Lower lobe of right lung (tissue), 2 donors: ENCODE measurements at places on chromosomes 5 and 9. TPM values are rescaled to one million over a fixed set of nuclear protein-coding genes. Genes with fewer than 3 reads are reported as not detected.

The IGIP gene
- total RNA-seq, result 17.7 TPM

The QRFP gene
- not detected for total RNA-seq

The TERT gene
- not detected for total RNA-seq

The DOLPP1 gene
- 9.5 TPM for total RNA-seq

DNA sequence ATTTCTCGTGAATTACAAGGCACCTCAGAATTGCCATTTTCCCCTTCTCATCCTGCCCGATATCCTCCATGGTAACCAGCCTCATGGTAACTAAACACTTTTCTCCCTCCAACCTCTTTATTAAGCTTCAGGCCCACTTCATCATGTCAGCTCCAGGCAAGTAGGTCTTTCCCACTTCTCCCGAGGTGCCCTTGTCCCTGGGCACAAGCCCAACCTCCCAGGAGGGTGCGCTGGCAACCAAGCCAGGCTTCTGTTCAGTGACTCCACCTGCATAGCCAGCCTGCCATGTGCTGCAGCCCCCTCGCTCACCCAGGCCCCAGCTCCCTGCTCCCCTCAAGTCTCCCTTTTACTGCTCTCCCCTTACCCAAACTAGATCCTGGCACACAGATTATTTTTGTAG, 47.4 kb upstream of the AFAP1L1 start:
- no peaks in the 10 kb centered on the region for H3K36me3 ChIP-seq
- no peak overlapping the region for H3K27ac ChIP-seq
- no peak for DNase-seq
- peaks cover 48% of the 10 kb centered on the region for H3K4me1 ChIP-seq
- no peak overlapping the region for H3K4me3 ChIP-seq
- no peaks in the 10 kb centered on the region for H3K27me3 ChIP-seq

- peak overlapping the region; percentile 66 for H3K4me3 ChIP-seq
- no peak overlapping the region for H3K27ac ChIP-seq
- H3K27me3 ChIP-seq, result peaks cover 16% of the 10 kb centered on the region
Measured at GRCh38 chr5:17219006-17219422, 1.6 kb downstream of the BASP1 start.

GRCh38 chr9:114911167-114911821, 19.1 kb downstream of the TNFSF8 start:
- H3K4me3 ChIP-seq, result no peak overlapping the region
- no peaks in the 10 kb centered on the region for H3K36me3 ChIP-seq
- H3K27me3 ChIP-seq, result no peaks in the 10 kb centered on the region
- no peak for DNase-seq
- H3K27ac ChIP-seq, result no peak overlapping the region

DNA sequence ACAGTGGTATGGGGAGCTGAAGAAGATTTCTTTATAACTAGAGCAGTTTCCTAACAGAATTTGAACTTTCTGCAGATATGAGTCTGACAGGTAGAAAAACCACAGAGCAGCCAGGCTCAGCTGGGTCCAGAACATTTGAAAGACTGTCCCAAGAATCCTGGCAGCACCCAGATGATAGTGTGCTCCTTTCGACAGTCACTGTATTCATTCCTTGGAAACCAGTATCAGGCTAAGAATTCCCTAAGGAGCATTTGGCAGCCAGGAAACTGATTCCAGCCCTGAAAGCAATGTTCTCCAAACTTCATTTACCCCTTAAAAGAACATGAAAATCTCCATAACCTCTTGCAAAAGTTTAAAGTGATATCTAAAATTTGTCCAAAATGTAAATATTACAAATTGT, 123.0 kb upstream of the MTAP start:
- H3K4me1 ChIP-seq, result no peaks in the 10 kb centered on the region
- H3K27ac ChIP-seq, result no peak overlapping the region
- H3K27me3 ChIP-seq, result no peaks in the 10 kb centered on the region
- no peak overlapping the region for H3K4me3 ChIP-seq

GRCh38 chr5:163357636-163358035, 79.8 kb upstream of the CCNG1 start:
- DNase-seq, result no peak
- no peaks in the 10 kb centered on the region for H3K27me3 ChIP-seq
- no peak overlapping the region for H3K27ac ChIP-seq
- H3K4me3 ChIP-seq, result no peak overlapping the region
- H3K4me1 ChIP-seq, result no peaks in the 10 kb centered on the region

DNA sequence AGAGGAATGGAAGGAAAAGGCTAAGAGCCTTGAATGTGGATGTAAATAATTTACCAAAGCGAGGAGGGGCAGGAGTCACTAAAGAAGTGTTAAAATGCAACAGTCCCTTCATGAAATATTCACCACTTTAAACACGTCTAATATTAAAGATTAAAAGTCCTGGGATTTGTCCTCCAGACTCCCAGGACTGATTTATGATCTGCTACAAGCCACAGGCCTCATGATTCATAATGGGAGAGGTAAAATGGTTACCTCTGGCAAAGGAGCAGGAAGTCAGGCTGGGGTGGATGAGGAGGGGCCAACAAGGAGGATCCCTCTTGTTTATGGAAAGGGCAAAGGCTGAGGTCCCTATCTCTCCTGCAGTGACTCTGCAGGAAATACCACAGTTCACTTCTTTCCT, 292.4 kb downstream of the TRIM32 start:
- H3K4me3 ChIP-seq, result no peak overlapping the region
- H3K4me1 ChIP-seq, result no peaks in the 10 kb centered on the region
- H3K27ac ChIP-seq, result no peak overlapping the region

GRCh38 chr9:111916234-111916645, 19.6 kb downstream of the UGCG start:
- no peak overlapping the region for H3K4me3 ChIP-seq
- H3K27me3 ChIP-seq, result no peaks in the 10 kb centered on the region
- no peak for DNase-seq
- H3K27ac ChIP-seq, result no peak overlapping the region
- peaks cover 4% of the 10 kb centered on the region for H3K36me3 ChIP-seq

GRCh38 chr9:27671636-27672035, 98.4 kb upstream of the C9orf72 start:
- no peak for DNase-seq
- no peaks in the 10 kb centered on the region for H3K36me3 ChIP-seq
- H3K4me1 ChIP-seq, result no peaks in the 10 kb centered on the region
- H3K27ac ChIP-seq, result no peak overlapping the region

GRCh38 chr5:88674356-88675167, 208.4 kb downstream of the MEF2C start:
- H3K4me1 ChIP-seq, result peaks cover 20% of the 10 kb centered on the region
- peaks cover 97% of the 10 kb centered on the region for H3K27me3 ChIP-seq
- no peak for DNase-seq
- H3K4me3 ChIP-seq, result peak overlapping the region; percentile 49
- H3K36me3 ChIP-seq, result no peaks in the 10 kb centered on the region
- no peak overlapping the region for H3K27ac ChIP-seq
